ENCODE measurements at places on chromosomes 3 and 15. TPM values are rescaled to one million over a fixed set of nuclear protein-coding genes. Genes with fewer than 3 reads are reported as not detected.

Gene FMN1
- total RNA-seq = 0.29 TPM

Gene DENND6A
- total RNA-seq = 7.6 TPM

Gene ANKRD63
- 0.46 TPM for total RNA-seq

Gene TIPARP
- 77.1 TPM for total RNA-seq

Gene ZBED2
- total RNA-seq = 0.20 TPM

Gene RABL3
- 25.0 TPM for total RNA-seq

Gene ISLR2
- total RNA-seq = 0.18 TPM

Gene GNB4
- 17.7 TPM for total RNA-seq

Gene ATP8B4
- 0.99 TPM for total RNA-seq

Gene CGNL1
- 0.81 TPM for total RNA-seq

Gene ILDR1
- not detected for total RNA-seq

Gene ZNF621
- 8.4 TPM for total RNA-seq

Gene WDR72
- 5.9 TPM for total RNA-seq

Gene BNC1
- total RNA-seq = 0.95 TPM

Gene TMEM212
- not detected for total RNA-seq

Gene MASP1
- total RNA-seq = 0.06 TPM

Gene CTXN2
- 0.07 TPM for total RNA-seq

Gene CCR3
- total RNA-seq = not detected
